ENCODE measurements at places on chromosomes 7 and 10. TPM values are rescaled to one million over a fixed set of nuclear protein-coding genes. Genes with fewer than 3 reads are reported as not detected.

Gene ST8SIA6
- total RNA-seq = 0.95 TPM

- H3K4me1 ChIP-seq = peaks cover 39% of the 10 kb centered on the region
- no peak overlapping the region for H3K27ac ChIP-seq
- no peaks in the 10 kb centered on the region for H3K27me3 ChIP-seq
- H3K4me3 ChIP-seq = no peak overlapping the region
Measured at GRCh38 chr7:112453505-112454171, 3.4 kb downstream of the IFRD1 start.

Gene DENND10
- 52.4 TPM for total RNA-seq

DNA sequence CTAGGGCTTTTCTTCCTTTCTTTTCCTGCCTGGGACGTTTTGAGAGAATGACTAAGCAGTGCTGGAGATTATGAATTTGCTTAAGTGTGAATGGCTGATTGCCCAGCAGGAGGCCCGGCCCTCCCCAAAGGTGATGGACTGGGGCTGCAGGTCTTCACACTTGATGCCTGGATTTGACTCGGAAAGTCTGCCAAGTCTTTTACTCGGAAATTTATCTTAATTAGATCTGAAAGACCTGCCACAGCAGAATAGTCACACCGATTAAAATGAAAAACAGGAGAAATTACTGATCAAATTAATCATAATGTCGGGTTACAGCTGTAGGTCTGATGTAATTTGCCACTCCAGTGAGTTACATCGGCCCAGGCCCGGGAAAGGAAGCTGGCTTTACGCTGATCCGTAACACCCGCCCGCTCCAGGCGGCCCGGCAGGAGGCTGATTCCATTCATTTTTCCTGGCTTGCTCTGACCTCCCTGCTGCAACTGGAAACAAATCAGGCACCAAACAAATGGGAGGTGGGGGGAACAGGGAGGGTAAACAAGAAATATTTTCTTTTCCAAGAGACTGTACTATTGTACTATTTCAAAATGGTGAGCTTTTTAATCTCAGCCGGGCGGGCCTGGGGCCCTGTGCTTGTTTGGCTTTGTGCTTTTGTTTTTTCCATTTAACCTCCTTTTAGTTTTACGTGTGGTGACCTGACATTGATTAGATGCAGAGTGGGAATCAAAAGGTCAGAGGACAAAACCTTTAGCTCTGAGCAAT lies 212.4 kb upstream of the YAE1 start:
- no peak overlapping the region for H3K27ac ChIP-seq
- no peaks in the 10 kb centered on the region for H3K36me3 ChIP-seq
- no peak overlapping the region for H3K4me3 ChIP-seq
- no peaks in the 10 kb centered on the region for H3K27me3 ChIP-seq

DNA sequence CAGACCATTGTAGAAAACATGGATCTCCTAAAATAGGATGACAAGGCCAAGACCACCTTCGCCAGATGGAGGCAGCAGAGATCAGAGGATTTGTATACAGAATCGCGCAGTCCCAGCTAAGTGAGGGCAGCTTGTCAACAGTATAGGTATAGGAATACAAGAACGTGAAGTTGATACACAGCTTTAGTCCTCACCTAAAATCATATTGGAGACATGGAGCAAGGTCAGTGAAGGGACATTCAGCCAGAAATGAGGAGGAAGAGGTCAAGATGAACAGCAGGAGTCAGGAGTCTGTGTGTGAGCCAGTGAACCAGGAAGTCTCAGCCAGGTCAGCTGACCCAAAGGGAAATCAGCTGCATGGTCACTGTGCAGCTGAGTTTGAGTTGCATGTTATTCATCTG lies 263.4 kb upstream of the PRKCQ start:
- peaks cover 6% of the 10 kb centered on the region for H3K4me1 ChIP-seq
- no peak overlapping the region for H3K4me3 ChIP-seq
- H3K36me3 ChIP-seq = no peaks in the 10 kb centered on the region

Gene OR2A1
- total RNA-seq = not detected

DNA sequence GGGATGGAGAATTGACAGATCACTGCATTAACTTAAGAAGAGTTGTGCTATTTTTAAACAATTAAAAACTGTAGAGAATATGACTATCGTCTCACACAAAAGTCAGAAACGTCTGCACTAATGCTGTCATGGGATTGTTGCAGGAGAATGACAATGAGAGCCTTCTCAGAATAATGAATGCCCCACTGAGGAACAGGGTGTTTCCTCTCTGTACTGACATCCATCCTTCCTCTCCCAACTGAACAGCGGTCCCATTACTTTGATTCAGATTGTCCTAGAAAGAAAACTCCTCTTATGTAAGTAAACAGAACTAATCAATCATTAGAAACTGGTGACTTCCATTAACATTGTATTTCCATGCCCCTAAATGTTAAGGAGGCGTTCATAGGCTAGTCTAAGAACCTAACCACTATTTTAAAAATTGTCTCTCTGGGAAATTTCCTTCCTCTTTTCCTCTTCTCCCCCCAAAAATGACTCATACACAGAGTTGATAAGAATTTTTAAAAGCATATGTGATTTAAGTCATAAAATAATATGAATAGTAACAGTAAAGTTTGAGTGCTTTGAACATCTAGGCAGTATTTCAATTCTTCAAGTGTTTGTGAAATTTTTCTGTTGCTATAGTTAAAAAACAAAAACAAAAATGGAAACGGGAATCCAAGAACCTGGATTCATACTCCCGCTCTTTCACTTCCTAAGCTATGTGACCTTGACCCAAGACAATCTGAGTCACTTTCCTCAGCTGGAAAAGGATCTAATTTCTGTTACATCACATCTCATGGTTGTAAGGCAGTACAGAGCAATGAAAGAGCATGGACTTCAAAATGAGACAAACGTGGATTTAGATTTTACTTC lies 12.7 kb upstream of the MACC1 start:
- H3K36me3 ChIP-seq = no peaks in the 10 kb centered on the region
- no peak overlapping the region for H3K27ac ChIP-seq
- H3K4me1 ChIP-seq = no peaks in the 10 kb centered on the region
- DNase-seq = no peak

DNA sequence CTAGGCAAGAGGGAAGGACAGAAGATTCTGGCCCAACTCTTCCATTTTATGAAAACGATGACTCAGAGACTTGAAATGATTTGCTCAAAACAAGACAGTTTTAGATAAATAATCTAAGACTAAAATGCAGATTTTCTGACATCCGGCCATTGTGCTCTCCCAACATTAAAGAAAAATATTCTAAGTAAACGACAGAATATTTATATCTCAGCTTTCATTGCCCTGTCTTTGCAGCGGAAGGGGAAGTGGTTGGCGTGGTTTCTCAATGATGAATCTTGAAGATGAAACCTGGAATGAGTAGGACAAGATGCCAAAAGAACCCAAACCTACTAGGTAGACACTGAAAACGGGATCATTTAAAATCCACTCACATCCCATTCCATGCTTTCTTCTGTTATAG lies 28.9 kb upstream of the NPY start:
- no peak overlapping the region for H3K4me3 ChIP-seq
- H3K4me1 ChIP-seq = peaks cover 10% of the 10 kb centered on the region
- peaks cover 6% of the 10 kb centered on the region for H3K27me3 ChIP-seq
- no peak overlapping the region for H3K27ac ChIP-seq

DNA sequence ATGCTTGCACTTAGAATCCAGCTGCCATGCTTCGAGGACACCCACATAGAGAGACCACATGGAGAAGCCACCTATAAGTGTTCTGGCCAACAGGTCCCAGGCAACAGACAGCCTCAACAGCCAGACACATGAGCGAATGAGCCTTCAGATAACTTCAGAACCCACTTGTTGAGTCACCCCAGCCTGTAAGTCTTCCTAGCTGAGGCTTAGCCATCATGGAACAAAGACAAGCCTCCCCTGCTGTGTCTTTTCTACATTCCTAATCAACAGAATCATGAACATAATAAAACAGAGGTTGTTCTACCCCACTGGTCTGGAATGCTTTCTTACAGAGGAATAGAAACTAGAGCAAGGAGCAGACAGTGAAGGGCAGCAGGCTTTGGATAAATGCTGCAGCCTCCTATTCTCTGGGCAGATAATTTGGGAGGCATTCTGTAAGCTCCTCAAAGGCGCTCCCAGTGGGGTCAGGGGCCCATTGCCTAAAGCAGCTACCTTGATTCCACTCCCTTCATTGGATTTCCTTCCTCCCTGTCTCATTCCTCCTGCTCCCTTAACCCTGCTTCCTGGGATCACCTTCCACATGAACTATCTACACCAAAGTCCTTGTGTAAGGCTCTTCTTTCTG lies 4.6 kb downstream of the TLL2 start:
- H3K27me3 ChIP-seq = peaks cover 26% of the 10 kb centered on the region
- peaks cover 7% of the 10 kb centered on the region for H3K4me1 ChIP-seq
- DNase-seq = no peak
- H3K36me3 ChIP-seq = no peaks in the 10 kb centered on the region
- no peak overlapping the region for H3K27ac ChIP-seq

GRCh38 chr7:82700741-82701140 lies 257.2 kb upstream of the CACNA2D1 start:
- no peaks in the 10 kb centered on the region for H3K27me3 ChIP-seq
- no peak overlapping the region for H3K27ac ChIP-seq

DNA sequence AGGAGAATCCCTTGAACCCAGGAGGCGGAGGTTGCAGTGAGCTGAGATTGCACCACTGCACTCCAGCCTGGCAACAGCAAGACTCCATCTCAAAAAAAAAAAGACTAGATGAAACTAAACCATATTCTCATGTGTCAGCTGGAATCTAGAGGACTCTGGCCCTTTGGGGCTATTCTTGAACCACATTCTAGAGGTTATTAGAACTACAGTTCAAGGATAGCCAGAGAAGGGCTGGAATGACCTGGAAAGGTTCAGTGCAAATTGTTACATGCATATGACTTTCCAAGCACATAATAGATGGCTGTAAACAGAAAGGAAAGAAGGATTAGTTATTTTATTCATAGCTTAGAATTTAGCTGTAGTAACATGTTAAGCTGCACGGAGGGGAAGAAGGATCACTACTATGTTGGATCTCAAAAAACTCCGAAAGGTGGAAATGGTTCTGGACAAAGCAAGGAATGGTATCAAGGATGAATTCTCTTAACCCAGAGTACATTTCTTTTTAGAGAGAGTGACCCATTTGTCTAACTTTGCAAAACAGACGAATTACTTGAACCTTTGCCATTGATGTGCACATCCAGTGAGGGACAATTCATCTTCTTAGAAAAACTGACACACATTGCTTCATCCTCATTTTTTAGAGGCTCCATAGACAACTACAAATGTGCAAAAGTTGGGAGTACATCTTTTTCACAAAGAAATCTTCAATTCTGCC lies 124.0 kb upstream of the SAMD8 start:
- H3K27me3 ChIP-seq = no peaks in the 10 kb centered on the region
- peaks cover 17% of the 10 kb centered on the region for H3K4me1 ChIP-seq
- DNase-seq = no peak
- no peak overlapping the region for H3K4me3 ChIP-seq
- H3K27ac ChIP-seq = no peak overlapping the region

Gene LRRC18
- total RNA-seq = not detected

- DNase-seq = no peak
- no peaks in the 10 kb centered on the region for H3K4me1 ChIP-seq
- H3K27ac ChIP-seq = no peak overlapping the region
- no peaks in the 10 kb centered on the region for H3K27me3 ChIP-seq
Measured at GRCh38 chr10:607545-608185, 81.8 kb downstream of the DIP2C start.

Gene MSMB
- not detected for total RNA-seq

Gene HOGA1
- total RNA-seq = not detected

Gene HMX3
- not detected for total RNA-seq

Gene ACSM6
- total RNA-seq = not detected

DNA sequence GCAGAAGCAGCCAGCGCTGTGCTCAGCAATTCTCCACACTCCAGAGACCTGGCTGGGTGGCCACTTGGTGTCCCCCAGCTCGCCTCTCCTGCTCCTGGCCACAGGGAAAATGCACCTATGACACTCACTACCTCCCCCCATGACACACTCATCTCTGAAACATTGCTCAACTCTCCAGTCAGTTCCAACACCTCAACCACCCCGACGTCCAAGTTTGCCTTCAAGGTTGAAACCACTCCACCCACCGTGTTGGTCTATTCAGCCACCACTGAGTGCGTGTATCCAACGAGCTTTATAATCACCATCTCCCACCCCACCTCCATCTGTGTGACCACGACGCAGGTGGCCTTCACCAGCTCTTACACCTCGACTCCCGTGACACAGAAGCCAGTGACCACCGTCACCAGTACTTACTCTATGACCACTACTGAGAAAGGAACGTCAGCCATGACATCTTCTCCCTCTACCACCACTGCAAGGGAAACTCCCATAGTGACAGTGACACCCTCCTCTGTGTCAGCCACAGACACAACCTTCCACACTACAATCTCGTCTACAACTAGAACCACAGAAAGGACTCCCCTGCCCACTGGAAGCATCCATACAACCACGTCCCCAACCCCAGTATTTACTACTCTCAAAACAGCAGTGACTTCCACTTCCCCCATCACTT lies 2.7 kb downstream of the MUC3A start:
- peaks cover 1% of the 10 kb centered on the region for H3K4me1 ChIP-seq
- H3K4me3 ChIP-seq = no peak overlapping the region
- no peak for DNase-seq

Gene OPALIN
- not detected for total RNA-seq

DNA sequence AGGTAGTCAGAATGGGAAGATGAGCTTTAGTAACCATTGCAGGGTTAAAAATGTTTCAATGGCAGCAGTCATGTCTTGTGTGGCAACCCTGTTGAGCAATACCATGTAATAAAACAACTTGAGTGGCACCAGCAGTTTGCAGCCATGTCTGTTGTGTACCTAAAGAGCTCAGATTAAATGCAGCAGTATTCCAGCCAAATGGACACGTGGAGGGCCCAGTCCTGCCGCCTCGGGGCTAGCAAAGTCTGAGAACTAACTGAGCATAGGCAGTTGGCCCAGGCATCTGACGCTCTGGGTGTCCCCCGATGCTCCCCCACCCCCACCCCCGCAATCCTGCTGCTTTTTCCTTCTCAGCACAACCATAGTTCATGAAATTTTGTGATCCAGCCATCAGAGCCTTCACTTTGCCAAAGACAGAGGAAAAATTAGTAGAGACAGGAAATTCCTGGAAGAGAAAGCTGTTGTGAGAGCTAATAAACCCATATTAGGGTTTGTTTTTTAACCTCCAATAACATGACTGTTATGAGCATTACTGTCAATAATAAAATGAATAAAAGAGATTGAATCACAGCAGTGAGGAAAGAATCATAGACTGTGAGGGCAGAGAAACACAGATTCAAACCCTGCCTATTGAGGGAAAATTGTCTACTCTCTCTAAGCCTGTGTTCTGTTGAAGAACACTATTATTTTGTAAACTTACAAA lies 220.6 kb upstream of the RHOBTB1 start:
- no peak overlapping the region for H3K27ac ChIP-seq
- no peaks in the 10 kb centered on the region for H3K36me3 ChIP-seq
- no peak overlapping the region for H3K4me3 ChIP-seq
- H3K4me1 ChIP-seq = no peaks in the 10 kb centered on the region
- DNase-seq = no peak
- no peaks in the 10 kb centered on the region for H3K27me3 ChIP-seq

Gene MEIG1
- total RNA-seq = 1.3 TPM

Gene MBLAC1
- 4.1 TPM for total RNA-seq

- DNase-seq = no peak
- H3K27ac ChIP-seq = no peak overlapping the region
- H3K4me1 ChIP-seq = peaks cover 23% of the 10 kb centered on the region
Measured at GRCh38 chr7:25261545-25262140, 33.4 kb upstream of the NPVF start.

GRCh38 chr7:50463035-50463434 lies 12.9 kb upstream of the FIGNL1 start:
- no peak for DNase-seq
- no peak overlapping the region for H3K4me3 ChIP-seq
- H3K36me3 ChIP-seq = no peaks in the 10 kb centered on the region
- peaks cover 8% of the 10 kb centered on the region for H3K4me1 ChIP-seq

- H3K4me3 ChIP-seq = no peak overlapping the region
- H3K27ac ChIP-seq = no peak overlapping the region
- H3K4me1 ChIP-seq = peaks cover 7% of the 10 kb centered on the region
- no peaks in the 10 kb centered on the region for H3K36me3 ChIP-seq
- no peaks in the 10 kb centered on the region for H3K27me3 ChIP-seq
Measured at GRCh38 chr10:24968349-24968748, 15.9 kb upstream of the PRTFDC1 start.
